ENCODE measurements at places on chromosomes 3 and 15. TPM values are rescaled to one million over a fixed set of nuclear protein-coding genes. Genes with fewer than 3 reads are reported as not detected.

DNA sequence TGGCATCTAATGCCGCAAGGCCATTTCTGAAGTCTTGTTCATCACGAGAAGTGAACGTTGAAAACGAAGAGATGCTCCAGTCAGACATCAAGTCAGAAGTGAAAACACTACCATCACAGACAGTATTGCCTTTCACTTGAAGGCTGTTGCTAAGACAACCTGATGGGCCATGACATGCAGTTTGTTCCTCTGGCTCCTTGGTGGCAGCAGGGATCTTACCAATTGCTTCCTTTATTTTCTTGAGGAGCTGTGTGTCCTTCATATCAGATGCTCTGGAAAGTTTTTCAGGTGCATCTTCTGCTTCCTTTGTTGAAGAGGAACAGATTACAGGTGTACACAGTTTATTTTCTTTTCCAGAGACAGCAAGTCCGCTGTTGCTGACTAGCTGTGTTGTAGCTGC lies 30.7 kb upstream of the MYLK start:
- H3K4me1 ChIP-seq = no peaks in the 10 kb centered on the region
- H3K27ac ChIP-seq = no peak overlapping the region
- no peak overlapping the region for H3K4me3 ChIP-seq
- no peaks in the 10 kb centered on the region for H3K27me3 ChIP-seq
- DNase-seq = no peak

GRCh38 chr3:149160754-149161300 lies 31.4 kb downstream of the HPS3 start:
- H3K4me3 ChIP-seq = no peak overlapping the region
- H3K36me3 ChIP-seq = peaks cover 14% of the 10 kb centered on the region
- DNase-seq = no peak
- 0 out of 2 replicates have a peak, but pooled peaks cover 2% of the 10 kb centered on the region for H3K4me1 ChIP-seq
- no peaks in the 10 kb centered on the region for H3K27me3 ChIP-seq

DNA sequence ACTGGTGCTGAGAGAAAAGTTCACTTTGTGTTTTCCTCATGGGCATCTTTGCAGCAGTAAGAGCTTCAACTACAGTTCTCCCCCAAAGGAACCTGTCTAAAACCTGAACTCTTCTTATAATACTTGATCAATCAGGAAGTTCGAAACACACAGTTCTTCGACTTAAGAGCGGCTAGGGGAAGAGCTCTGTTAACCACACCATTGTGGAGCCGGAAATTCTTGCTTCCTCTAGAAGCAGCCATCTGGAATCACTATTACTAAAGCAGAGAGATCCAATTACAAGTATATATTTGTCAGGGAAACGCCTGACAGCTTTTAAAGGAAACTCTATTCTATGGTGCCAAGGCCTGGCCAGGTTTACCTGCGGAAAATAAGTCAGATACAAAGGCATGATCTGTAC lies 337.3 kb upstream of the CBLB start:
- H3K27ac ChIP-seq = no peak overlapping the region
- no peaks in the 10 kb centered on the region for H3K27me3 ChIP-seq
- H3K36me3 ChIP-seq = no peaks in the 10 kb centered on the region
- no peak overlapping the region for H3K4me3 ChIP-seq

Gene MYO5C
- 22.4 TPM for total RNA-seq

Gene AMT
- total RNA-seq = 38.8 TPM

GRCh38 chr3:188701485-188701969 lies 470.2 kb upstream of the TPRG1 start:
- H3K27ac ChIP-seq = no peak overlapping the region
- DNase-seq = peak; percentile 37
- peaks cover 2% of the 10 kb centered on the region for H3K4me1 ChIP-seq
- H3K36me3 ChIP-seq = no peaks in the 10 kb centered on the region
- no peak overlapping the region for H3K4me3 ChIP-seq

Gene GNAT1
- not detected for total RNA-seq

DNA sequence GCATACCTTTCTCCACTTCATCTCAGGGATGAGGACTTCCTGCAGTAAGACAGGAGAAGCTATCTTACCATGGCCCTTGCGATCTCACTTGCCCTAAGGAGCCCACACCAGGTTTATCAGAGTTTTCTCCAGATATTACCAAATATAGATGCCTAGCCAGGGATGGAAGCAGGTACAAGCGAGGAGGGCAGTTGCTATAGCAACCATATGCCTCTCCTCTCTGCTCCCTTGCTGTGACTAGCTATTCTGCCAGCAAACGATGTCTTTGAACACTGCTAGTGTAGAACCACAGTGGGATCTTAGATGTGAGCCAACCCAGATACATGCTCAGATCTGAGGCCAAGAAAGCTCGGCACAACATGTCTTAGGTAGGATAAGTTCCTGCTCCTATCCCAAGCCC lies 33.9 kb downstream of the GRAMD2A start:
- no peak for DNase-seq
- H3K4me1 ChIP-seq = no peaks in the 10 kb centered on the region
- no peak overlapping the region for H3K27ac ChIP-seq

DNA sequence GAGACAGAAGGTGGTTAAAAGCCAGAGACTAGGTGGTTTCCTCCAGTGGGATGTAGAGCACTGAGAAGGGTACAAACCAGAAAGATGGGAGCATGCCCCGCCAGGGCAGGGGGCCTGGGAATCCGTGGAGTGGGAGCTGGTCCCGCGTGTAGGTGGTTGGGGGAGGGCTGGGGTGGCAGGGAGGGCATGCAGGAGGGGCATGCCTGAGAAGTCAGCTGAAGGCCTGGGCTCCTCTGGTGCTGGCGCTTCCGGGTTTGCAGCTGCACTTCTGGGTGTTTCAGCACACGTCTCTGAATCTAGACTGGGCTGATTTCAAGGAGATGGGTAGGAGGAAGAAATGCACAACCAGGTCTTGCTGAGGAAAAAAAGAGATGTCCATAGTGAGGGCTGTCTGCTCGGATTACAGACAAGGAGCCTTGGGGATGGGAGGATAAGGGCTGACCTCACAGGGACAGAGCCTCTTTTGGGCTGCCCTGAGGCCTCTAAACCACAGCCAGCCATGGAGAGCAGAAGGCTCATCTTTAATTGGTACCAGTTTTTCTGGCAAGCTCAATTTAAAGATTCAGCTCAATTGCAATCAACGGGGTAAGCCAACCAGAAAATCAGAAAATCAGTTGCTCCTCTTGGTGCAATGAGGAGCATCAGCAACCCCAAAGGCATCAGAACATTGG lies 151.9 kb downstream of the FAM43A start:
- H3K36me3 ChIP-seq = no peaks in the 10 kb centered on the region
- H3K4me3 ChIP-seq = no peak overlapping the region
- H3K27me3 ChIP-seq = no peaks in the 10 kb centered on the region
- H3K4me1 ChIP-seq = no peaks in the 10 kb centered on the region
- no peak for DNase-seq

- H3K27me3 ChIP-seq = no peaks in the 10 kb centered on the region
- no peak overlapping the region for H3K27ac ChIP-seq
- no peak for DNase-seq
- H3K4me3 ChIP-seq = no peak overlapping the region
Observed at GRCh38 chr15:51046799-51047449, 47.8 kb downstream of the TNFAIP8L3 start.

- no peaks in the 10 kb centered on the region for H3K27me3 ChIP-seq
- H3K4me1 ChIP-seq = peaks cover 2% of the 10 kb centered on the region
- H3K27ac ChIP-seq = peak overlapping the region; percentile 20
- H3K4me3 ChIP-seq = peak overlapping the region; percentile 44
- H3K36me3 ChIP-seq = no peaks in the 10 kb centered on the region
- DNase-seq = peak; percentile 55
Observed at GRCh38 chr3:9316881-9317361, 45.9 kb upstream of the THUMPD3 start.

DNA sequence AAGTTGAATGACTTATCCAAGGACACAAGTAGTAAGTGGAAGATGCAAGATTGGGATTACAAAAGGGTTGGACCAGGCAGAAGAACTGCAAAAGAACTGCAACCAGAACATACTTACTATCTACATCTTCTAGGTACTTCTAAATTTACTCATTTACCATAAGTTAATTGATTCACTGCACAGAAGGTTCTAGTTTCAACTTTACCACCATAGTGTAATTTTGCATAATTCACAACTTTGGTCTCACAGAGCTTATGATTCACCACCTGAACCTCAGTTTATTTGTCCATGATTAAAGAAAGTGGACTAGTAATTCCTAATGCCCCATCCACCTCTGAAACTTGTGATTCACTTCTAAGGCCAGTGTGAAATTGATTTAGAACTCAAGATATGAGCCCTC lies 236.8 kb upstream of the UBE2E2 start:
- H3K4me3 ChIP-seq = no peak overlapping the region
- H3K4me1 ChIP-seq = no peaks in the 10 kb centered on the region
- DNase-seq = no peak
- H3K27me3 ChIP-seq = no peaks in the 10 kb centered on the region

Gene FHIT
- total RNA-seq = 4.0 TPM

- peak overlapping the region; percentile 75 for H3K4me3 ChIP-seq
- H3K4me1 ChIP-seq = 0 out of 2 replicates have a peak, but pooled peaks cover 3% of the 10 kb centered on the region
- H3K36me3 ChIP-seq = peaks cover 7% of the 10 kb centered on the region
Observed at GRCh38 chr3:170420307-170420821, 1.7 kb downstream of the CLDN11 start.

Gene DCP1A
- total RNA-seq = 17.2 TPM

DNA sequence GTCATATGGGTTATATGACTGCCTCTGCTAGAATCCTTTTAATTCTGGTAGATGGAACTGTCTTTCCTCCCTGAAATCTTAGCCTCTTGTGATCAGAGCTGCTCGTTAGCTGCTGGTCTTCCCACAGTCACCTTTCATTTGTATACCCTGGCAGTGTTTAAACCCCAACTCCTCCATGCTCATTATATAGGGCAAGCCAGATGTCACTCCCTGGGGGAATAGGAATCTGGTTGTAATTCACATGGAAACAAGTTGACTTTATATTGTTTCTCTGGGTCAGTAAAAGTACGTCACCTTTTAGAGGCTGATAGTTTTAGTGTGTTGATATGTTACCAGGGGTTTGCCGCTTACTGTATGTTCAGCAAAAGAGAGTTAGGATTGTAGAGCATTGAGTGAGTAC lies 103.5 kb downstream of the ITPR1 start:
- H3K4me1 ChIP-seq = peaks cover 11% of the 10 kb centered on the region
- no peak overlapping the region for H3K27ac ChIP-seq
- H3K4me3 ChIP-seq = no peak overlapping the region
- DNase-seq = no peak
- H3K27me3 ChIP-seq = no peaks in the 10 kb centered on the region

Gene FBXO40
- total RNA-seq = 0.15 TPM

GRCh38 chr15:64361259-64361658 lies 5.3 kb upstream of the CSNK1G1 start:
- no peak for DNase-seq
- no peak overlapping the region for H3K27ac ChIP-seq
- no peak overlapping the region for H3K4me3 ChIP-seq
- H3K36me3 ChIP-seq = peaks cover 35% of the 10 kb centered on the region
- no peaks in the 10 kb centered on the region for H3K27me3 ChIP-seq

DNA sequence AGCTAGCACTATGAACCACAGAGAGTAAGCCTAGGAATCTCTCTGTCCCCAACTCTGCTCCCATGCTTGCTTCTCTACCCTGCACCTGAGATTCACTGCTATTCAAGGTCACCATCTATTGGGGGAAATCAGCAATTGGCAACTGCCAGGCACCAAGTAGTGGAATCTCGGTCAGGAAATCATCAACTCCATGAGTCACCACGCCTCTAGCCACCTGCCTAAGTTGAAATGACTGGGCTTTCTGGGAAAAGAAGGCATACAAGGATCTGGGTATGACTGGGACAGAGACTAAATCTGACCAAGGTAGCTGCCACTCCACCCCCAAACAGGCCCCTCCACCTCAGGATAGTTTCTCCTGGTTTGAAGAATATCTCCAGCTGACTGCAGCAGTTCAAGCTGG lies 464.1 kb upstream of the CBLB start:
- H3K4me1 ChIP-seq = no peaks in the 10 kb centered on the region
- peak; percentile 34 for DNase-seq
- no peaks in the 10 kb centered on the region for H3K27me3 ChIP-seq
- H3K27ac ChIP-seq = no peak overlapping the region

DNA sequence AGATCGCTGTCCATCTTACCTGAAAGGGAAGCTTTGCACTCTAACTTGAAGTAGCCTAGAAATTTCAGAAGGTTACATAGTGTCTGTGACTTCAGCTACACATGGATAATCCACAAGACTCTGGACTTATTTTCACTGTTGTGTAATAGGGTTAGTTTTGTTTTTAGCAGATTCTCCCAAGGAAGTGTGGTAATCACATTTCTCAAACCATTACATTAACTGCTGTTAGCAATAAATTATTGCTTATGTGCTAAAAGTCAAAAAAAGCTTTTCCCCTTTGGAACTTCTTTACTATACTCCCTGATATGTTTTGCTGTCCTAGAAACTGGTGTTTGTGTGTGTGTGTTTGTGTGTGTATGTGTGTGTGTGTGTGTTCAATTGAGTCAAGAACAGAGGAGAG lies 351.8 kb upstream of the TPRG1 start:
- no peaks in the 10 kb centered on the region for H3K36me3 ChIP-seq
- DNase-seq = no peak
- no peak overlapping the region for H3K27ac ChIP-seq
- H3K27me3 ChIP-seq = no peaks in the 10 kb centered on the region
- H3K4me1 ChIP-seq = no peaks in the 10 kb centered on the region

Gene CDCP1
- 12.9 TPM for total RNA-seq

DNA sequence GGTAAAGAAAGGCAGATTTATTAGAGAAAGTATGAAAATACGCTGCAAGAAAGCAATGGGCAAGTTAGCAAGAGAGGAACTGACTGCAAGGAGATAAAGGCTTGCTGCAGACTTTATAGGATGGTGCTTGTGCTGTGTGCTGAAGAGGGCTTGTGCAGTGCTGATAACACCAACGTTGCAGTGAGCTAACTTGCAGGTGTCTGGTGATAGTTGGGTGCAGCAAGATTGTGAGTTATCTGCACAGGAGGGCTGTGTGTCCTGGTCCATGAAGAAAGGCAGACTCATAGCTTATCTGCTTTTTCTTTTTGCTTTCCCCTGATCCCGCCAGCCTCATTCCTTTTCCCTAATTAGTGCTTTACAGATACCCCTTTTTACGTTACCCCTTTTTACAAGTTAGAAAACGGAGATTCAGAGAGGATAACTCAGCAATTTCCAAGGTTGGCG lies 58.0 kb upstream of the ZNF148 start:
- no peaks in the 10 kb centered on the region for H3K36me3 ChIP-seq
- H3K4me1 ChIP-seq = no peaks in the 10 kb centered on the region
- no peaks in the 10 kb centered on the region for H3K27me3 ChIP-seq
- no peak overlapping the region for H3K4me3 ChIP-seq
- no peak overlapping the region for H3K27ac ChIP-seq

GRCh38 chr3:18557216-18557615 lies 132.1 kb upstream of the SATB1 start:
- H3K27me3 ChIP-seq = no peaks in the 10 kb centered on the region
- no peaks in the 10 kb centered on the region for H3K36me3 ChIP-seq
- H3K27ac ChIP-seq = no peak overlapping the region
- H3K4me3 ChIP-seq = no peak overlapping the region

DNA sequence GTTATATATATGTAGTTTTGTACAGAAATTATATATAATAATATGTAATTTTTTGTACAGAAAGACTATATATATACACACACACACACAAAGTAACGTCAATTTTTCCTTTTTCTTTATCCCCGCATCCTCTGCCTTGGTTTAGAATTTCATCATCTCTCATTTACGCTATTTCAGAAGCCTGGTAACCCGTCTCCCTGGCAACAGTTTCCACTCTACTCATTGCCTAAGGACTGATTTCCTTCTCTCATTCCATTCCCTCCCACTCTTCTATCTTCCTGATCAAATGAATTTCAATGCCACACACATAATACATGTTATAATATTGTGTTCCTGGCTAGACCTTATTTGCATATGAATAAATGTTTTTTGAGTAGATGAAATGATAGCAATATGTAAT lies 47.8 kb upstream of the NDN start:
- no peak overlapping the region for H3K4me3 ChIP-seq
- 0 out of 2 replicates have a peak, but pooled peaks cover 2% of the 10 kb centered on the region for H3K36me3 ChIP-seq
- no peaks in the 10 kb centered on the region for H3K4me1 ChIP-seq
- no peak for DNase-seq

All from H9 (cell line).